Heart left ventricle (tissue), 16 donors: ENCODE measurements at places on chromosomes 13 and 19. TPM values are rescaled to one million over a fixed set of nuclear protein-coding genes. Genes with fewer than 3 reads are reported as not detected.

- no peaks in the 10 kb centered on the region for H3K4me1 ChIP-seq
- no peaks in the 10 kb centered on the region for H3K36me3 ChIP-seq
- H3K27ac ChIP-seq, result no peak overlapping the region
- H3K4me3 ChIP-seq, result no peak overlapping the region
These were observed 11.0 kb upstream of the CASP14 start for GRCh38 chr19:15038294-15038693.

- no peaks in the 10 kb centered on the region for H3K4me1 ChIP-seq
- no peak overlapping the region for H3K4me3 ChIP-seq
- DNase-seq, result no peak
- H3K36me3 ChIP-seq, result peaks cover 30% of the 10 kb centered on the region
- no peaks in the 10 kb centered on the region for H3K27me3 ChIP-seq
These were observed 16.3 kb downstream of the ZNF565 start for GRCh38 chr19:36198119-36198518.

DENND1C gene
- polyA plus RNA-seq, result 0.42 TPM

SLITRK5 gene
- polyA plus RNA-seq, result under 0.01 TPM

DNA sequence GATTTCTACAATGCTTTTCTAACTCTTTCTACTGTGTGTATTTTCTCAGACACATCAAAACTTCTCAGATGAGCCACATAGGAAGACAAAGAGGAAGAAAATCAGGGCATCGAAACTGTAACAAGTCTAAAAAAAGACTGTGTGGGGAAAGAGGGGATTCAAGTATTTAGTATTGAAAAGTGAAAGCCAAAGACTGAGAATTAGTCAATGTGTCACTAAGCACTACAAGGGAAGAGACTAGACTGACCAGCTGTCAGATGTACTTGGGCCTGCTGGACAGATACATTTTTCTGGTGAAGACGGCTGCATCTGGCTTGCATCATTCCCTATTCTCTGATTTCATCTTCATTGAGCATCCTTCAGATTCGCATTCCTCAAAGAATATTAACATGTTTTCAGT lies 25.4 kb downstream of the COMMD6 start:
- no peaks in the 10 kb centered on the region for H3K27me3 ChIP-seq
- no peaks in the 10 kb centered on the region for H3K4me1 ChIP-seq
- H3K4me3 ChIP-seq, result no peak overlapping the region
- no peaks in the 10 kb centered on the region for H3K36me3 ChIP-seq
- DNase-seq, result no peak

DNA sequence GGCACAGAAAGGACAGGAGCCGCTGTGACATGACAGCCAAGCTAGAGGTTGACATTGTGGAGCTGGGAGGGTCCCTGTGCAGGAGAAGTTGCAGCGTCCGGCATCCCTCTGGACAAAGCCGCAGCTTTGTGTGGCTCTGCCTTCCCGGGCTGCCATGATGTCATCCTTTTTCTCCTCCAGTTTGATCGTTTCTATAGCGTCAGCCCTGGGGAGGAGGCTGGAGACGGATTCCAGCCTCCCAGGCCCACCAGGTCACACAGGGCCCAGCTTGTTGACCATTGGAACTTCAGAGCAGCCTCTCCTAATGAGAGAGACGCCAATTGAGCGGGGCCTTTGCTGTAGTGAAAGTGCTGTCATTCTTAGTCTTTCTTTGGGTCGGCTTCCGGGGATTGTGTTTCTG lies 3.8 kb upstream of the KCNJ14 start:
- no peaks in the 10 kb centered on the region for H3K27me3 ChIP-seq
- H3K27ac ChIP-seq, result no peak overlapping the region
- DNase-seq, result no peak
- H3K36me3 ChIP-seq, result peaks cover 83% of the 10 kb centered on the region
- H3K4me3 ChIP-seq, result no peak overlapping the region

PAK4 gene
- polyA plus RNA-seq, result 9.5 TPM

GRCh38 chr13:110403315-110403714 lies 96.2 kb downstream of the COL4A2 start:
- no peaks in the 10 kb centered on the region for H3K27me3 ChIP-seq
- peaks cover 33% of the 10 kb centered on the region for H3K4me1 ChIP-seq
- no peak for DNase-seq
- peaks cover 6% of the 10 kb centered on the region for H3K36me3 ChIP-seq
- no peak overlapping the region for H3K27ac ChIP-seq

CYP4F8 gene
- not detected for polyA plus RNA-seq

GRCh38 chr13:60164234-60164889 lies 634 bp upstream of the DIAPH3 start:
- H3K27ac ChIP-seq, result peak overlapping the region; percentile 91
- no peaks in the 10 kb centered on the region for H3K36me3 ChIP-seq
- no peak for DNase-seq
- peaks cover 12% of the 10 kb centered on the region for H3K4me1 ChIP-seq
- H3K4me3 ChIP-seq, result peak overlapping the region; percentile 67

DNA sequence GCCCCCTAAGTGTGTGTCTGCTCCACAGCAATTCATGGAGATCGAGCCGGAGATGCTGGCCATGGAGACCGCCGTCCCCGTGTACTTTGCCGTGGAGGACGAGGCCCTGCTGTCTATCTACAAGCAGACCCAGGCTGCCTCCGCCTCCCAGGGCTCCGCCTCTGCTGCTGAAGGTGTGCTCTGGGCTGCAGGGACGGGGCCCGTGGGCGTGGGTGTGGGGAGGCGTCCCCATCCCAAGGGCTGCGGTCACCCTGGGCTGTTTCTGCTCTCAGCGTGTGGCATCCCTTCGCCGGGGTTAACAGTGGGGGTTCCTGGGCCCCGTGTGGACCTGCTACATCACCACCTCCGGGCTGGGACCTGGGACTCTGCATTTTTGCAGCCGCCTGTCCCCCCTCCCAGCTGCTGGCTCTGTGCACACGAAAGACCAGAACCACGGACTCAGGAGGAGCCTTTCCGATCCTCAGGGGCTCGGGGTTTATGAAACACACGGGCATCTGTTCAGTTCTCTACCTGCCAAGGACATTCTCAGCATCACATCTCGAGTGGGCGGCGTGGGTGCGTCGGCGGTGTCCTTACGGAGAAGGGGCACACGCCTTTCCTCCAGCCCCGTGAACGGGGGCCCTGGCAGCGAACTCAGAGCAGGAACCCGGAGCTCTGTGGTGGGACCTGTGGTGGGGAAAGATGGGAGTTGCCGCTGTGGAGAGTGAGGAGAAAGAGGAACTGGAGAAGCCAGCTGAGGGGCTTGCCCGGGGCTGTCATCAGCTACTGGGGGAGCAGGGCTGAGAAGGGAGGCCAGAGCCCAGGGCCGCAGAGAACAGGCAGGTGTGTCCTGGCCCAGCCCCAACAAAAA lies 7.8 kb downstream of the NCLN start:
- H3K27ac ChIP-seq, result no peak overlapping the region
- H3K27me3 ChIP-seq, result no peaks in the 10 kb centered on the region
- DNase-seq, result no peak
- H3K36me3 ChIP-seq, result no peaks in the 10 kb centered on the region
- H3K4me1 ChIP-seq, result no peaks in the 10 kb centered on the region
- no peak overlapping the region for H3K4me3 ChIP-seq

DNA sequence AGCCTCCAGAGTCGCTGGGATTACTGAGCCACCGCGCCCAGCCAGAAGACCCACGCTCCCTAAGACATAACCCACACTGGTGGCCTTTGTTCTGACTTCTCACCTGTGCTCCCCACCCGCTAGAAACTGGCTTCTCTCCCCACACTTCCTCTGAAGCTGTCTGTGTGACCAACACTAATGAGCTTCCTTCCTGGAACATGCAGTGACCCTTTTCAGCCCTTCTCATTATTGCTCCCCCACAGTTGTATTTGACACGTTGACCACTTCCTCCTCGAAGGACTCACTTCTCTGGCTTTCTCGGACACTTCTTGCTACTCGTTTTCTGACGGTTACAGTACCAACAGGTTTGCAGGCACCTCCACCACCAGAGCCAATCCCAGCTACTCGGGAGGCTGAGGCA lies 10.9 kb downstream of the NCR1 start:
- no peak for DNase-seq
- no peak overlapping the region for H3K4me3 ChIP-seq
- H3K27ac ChIP-seq, result no peak overlapping the region
- H3K27me3 ChIP-seq, result no peaks in the 10 kb centered on the region
- H3K36me3 ChIP-seq, result no peaks in the 10 kb centered on the region
- H3K4me1 ChIP-seq, result no peaks in the 10 kb centered on the region
